ENCODE measurements at places on chromosomes 13 and 19.

- no peak for DNase-seq
Measured at GRCh38 chr13:71770710-71771109, 96.3 kb downstream of the DACH1 start.

DNA sequence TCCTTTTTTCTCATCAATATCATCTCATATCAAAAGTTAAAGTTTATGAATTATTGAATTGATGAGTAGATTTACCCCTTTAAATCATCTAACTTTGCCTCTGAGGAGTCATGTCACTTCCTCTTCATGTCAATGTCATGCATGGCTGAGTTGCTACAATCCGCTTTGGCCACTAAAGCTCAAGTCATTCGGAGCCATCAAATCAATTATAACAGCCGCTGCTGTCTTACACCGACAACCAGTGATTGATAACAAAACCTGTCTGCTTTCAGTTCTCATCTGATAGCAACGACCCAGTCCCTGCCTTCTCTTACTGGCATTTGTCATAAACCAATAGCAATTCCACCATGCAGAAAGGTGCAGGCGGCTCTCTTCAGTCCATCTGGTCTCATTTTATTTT is 429.3 kb downstream of the DIAPH3 start:
- no peak for DNase-seq

DNA sequence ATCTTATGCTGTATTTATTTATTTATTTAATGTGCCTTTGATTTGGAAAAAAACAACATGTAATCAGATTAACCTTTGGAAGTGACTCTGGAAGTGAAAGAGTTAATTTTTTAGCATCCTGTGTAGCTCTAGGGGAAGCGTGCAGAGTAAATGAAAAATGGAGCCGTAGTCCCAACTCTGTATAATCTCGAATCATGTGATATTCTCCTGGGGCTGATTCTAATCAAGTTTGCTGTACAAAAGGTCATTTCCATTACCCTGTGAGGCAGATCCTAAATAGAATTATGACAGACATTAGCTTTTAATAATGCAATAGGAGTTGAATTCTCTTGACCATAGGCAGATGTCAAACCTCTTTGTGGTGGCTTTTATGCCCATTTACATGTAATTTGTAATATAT is 238.6 kb upstream of the CSNK1A1L start:
- DNase-seq: no peak

GRCh38 chr13:30607908-30608307 is 9.8 kb upstream of the USPL1 start:
- DNase-seq: peak; percentile 36

DNA sequence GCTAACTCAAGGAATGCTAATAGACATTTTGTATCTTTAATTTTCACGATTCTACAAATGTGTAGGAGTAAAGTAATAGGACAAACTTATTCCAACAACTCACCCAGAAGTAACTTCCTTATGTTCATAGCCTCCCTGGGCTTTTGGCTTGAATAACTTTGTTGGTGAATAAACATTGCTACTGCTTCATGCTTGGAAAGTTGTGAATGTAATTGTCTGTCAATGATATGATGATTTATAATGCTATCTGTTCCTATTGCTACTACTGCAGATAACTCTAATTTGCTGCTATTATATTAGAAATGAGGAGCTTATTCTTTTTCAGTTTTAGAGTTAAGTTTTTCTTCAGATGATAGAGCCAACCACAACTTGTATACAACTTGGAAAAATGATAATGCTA is 307.7 kb downstream of the PCDH9 start:
- DNase-seq: no peak

GRCh38 chr19:31280287-31281006 is 68.8 kb downstream of the TSHZ3 start:
- no peak for DNase-seq

DNA sequence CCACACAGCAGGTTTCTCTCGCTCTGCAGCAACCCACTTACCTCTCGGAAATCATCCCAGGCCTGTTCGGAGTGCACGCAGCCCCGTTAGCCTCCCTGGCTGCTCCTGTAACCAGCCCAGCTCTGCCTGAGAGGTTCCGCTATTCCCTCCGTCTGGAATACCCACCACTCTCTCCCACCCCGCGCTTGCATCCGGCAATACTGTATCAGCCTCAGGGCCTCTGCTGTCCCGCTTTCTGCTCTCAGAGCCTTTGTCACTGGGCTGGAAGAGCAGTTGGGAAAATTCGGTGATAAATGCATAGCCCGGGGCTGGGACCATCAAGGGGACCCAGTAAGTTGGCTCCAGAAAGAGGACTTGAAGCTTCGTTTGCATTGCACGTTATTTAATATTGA is 759 bp upstream of the TLE6 start:
- no peak for DNase-seq

GRCh38 chr13:48775285-48775684 is 121.6 kb downstream of the CYSLTR2 start:
- no peak for DNase-seq

- DNase-seq: no peak
Measured at GRCh38 chr13:113992276-113993005, 18.6 kb upstream of the C13orf46 start.

DNA sequence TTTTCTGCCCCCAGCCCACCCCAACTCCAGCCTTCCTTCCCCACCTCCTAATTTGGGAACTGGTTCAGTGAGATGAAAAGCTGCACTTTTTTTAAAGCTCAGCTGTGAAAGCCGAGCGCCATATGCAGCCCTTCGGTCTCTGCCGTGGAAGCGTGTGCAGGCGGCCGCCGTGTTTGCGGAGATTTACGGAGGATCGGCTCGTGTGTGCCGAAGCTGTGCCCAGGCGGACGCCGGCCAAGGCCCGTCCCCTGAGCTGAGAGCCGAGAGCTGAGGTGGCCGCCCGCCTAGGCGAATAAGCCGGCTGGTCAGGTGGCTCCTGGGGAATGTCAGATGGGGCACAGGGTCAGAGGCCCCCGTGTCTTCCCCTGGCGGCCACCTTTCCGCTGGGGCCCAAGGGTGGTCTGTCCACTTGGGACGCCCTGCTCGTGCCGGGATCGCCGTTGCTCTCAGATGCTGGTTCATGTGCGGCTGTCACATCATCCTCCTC is 78.7 kb downstream of the ZNF536 start:
- no peak for DNase-seq

- DNase-seq: no peak
Measured at GRCh38 chr13:48600374-48601364, 53.1 kb upstream of the CYSLTR2 start.

DNA sequence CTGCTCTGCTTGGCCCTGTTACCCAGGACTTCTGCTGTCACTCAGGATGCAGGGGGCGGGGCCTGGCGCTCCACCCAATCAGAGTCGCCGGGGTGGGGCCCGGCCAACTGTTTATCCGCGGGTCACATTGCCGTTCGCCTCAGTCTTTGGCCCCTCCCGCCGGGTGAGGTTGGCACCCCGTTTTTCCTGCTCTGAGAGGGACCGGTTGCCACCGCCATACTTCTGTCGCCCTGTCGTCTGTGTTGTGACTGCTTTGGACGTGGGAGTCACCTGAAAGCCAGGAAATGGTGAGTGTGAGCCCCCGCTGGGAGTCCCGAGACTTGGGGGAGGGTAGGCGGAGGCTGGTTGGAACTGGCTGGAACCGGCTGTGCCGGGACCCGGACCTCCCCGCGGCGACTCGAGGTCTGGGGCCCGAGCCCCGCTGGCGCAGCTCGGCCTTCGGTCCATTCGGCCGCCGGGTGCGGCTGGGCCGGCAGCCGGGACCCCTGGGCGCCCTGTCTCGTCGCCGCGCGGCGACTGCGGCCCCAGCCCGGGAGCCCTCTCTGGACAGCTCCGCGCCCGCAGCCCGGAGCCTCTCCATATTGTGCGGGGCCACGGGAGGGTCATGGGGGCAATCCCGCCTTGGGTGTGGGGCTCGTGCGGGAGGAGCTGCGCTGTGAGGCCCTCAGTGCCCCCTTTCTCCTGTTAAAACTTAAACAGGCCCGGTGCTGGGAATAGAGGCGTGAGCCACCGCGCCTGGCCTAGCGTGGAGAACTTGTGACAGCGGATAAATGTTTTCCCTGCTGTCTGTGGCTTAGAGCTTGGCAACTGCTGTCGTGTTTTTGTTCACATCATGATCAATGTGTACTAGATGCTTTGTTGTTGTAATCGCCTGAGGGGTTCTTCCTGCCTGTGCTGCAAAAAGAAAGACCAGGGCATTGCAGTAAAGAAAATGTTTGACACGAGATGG is at the start of gene ZNF844:
TSS of gene ZNF844 (plus strand) at position 142 of the 949 bp plus-strand sequence. CDS start at position 285, 143 bp downstream.
- peak; percentile 45 for DNase-seq

- no peak for DNase-seq
Measured at GRCh38 chr19:35216016-35216832, 12.3 kb downstream of the FAM187B start.

DNA sequence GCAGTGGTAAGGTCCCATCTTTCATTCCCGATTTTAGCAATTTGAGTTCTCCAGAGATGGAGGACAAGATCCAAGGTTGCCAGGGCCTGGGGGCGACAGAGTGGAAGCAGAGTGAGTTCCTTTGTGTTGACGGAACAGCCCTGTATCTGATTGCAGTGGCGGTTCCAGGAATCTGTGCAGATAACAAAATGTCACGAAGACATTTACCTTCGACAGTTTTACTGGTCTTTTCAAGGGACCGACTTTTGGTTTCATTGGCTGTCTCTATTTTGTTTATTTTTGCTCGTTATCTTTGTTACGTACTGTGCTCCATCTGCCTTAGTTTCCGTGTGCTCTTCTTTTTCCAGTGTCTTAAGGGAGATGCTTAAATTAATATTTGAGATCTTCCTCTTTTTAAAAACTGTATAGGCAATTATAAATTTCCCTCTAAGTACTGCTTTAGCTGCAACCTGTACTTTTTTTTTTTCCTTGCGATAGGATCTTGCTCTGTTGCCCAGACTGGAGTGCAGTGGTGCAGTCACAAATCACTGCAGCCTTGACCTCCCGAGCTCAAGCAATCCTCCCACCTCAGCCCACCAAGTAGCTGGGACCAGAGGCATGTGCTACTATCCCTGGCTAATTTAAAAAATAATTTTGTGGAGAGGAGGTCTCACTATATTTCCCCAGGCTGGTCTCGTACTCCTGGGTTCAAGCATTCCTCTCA is 23.2 kb downstream of the KDM4B start:
- no peak for DNase-seq

- no peak for DNase-seq
Measured at GRCh38 chr13:60716313-60716712, 319.3 kb downstream of the TDRD3 start.

DNA sequence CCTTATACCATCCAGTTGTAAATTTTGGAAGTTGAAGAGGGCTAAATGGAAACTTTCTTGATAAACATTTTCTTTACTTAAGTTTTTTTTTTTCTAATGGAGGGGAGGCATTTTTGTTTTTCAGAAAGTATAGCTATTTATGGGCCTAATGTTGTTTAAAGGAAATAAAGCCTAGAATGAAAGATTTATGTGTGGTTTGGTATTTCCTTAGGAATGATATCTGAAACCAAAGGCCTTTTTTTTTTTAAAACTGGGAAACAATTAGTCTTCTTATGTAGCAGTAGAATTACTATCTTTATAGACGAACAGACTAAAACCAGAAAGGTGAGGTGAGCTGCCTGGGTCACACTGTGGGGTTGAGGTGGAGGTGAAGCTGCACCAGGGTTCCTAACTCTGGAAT is 80.1 kb downstream of the ESD start:
- DNase-seq: no peak

GRCh38 chr13:91397595-91397994 is 826 bp upstream of the GPC5 start:
- DNase-seq: no peak

DNA sequence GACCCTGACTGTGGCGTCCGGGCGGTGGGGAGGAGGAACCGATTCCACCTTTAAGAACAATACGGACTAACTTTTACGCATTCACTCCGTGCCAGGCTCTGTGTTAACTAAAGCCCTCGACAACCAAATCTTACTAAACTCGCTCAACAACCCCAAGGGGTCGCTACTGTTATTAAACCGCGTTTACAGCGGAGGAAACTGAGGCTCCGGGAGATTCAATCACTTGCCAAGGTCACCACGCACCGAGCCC is 1.2 kb downstream of the SAMD1 start:
- no peak for DNase-seq

DNA sequence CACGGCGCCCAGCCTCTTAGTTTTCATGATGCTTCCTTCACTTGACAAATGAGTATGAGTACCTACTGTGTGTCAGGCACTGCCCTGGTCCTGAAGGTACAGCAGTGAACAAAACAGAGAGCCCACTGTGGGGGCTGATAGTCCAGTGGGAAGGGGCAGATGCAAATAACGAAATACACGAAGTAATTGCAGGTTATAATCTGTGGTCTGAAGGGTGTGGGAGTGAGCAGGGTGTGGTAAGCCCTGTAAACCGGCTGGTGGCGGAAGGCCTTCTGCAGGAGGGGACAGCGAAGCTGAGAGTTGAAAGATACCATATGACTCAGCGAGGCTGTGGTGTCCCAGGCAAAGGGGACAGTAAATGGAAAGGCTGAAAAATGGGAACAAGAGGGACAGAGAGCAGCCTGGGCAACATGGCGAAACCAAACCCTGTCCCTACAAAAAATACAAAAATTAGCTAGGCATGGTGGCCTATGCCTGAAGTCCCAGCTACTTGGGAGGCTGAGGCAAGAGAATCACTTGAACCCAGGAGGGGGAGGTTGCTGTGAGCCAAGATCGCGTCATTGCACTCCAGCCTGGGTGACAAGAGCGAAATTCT is 60.5 kb downstream of the MAP4K1 start:
- DNase-seq: peak; percentile 20

- no peak for DNase-seq
Measured at GRCh38 chr13:79810669-79811068, 329.7 kb downstream of the NDFIP2 start.
